ENCODE measurements at places on chromosomes 16 and 17.

DNA sequence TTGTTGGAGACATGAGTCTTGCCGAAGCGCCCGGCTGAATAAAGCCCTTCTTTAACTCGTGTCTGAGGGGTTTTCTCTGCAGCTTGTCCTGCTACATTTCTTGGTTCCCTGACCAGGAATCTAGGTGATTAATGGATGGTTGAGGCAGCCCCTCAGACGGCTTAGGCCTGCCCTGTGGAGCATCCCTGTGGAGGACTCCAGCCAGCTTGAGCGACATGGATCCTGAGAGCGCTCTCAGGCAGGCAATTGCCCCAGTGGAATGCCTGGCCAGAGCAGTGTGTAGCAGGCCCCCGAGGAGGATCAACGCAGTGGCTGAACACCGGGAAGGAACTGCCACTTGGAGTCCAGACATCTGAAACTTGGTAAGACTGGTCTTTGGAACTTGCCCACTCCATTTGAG lies 17.3 kb upstream of the ENDOV start:
- DNase-seq: no peak

DNA sequence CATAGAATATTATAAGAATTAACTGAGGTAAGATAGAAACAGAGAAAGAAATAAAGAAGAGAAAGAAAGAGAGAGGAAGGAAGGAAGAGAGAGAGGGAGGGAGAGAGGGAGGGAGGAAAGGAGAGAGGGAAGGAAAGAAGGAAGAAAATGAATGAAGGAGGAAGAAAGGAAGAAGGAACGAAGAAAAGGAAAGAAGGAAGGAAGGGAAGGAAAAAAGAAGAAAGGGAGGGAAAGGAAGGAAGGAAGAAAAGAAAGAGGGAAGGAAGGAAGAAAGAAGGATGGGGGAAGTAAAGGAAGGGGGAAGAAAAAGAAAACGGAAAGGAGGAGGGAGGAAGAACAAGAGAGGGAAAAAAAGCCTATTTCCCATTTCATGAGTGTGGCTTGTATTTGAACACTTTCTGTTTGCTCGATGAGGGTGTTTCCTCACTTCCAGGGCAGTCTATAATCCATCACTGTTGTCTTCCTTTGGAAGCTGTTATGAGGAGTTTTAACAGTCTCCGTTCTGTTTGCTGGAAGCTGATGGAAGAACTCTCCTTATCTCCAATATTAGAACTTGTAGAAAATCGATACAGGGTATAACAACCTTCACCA lies 402.4 kb downstream of the TMEM114 start:
- DNase-seq: no peak

GRCh38 chr17:60137731-60138130 lies 12.0 kb upstream of the CA4 start:
- no peak for DNase-seq

DNA sequence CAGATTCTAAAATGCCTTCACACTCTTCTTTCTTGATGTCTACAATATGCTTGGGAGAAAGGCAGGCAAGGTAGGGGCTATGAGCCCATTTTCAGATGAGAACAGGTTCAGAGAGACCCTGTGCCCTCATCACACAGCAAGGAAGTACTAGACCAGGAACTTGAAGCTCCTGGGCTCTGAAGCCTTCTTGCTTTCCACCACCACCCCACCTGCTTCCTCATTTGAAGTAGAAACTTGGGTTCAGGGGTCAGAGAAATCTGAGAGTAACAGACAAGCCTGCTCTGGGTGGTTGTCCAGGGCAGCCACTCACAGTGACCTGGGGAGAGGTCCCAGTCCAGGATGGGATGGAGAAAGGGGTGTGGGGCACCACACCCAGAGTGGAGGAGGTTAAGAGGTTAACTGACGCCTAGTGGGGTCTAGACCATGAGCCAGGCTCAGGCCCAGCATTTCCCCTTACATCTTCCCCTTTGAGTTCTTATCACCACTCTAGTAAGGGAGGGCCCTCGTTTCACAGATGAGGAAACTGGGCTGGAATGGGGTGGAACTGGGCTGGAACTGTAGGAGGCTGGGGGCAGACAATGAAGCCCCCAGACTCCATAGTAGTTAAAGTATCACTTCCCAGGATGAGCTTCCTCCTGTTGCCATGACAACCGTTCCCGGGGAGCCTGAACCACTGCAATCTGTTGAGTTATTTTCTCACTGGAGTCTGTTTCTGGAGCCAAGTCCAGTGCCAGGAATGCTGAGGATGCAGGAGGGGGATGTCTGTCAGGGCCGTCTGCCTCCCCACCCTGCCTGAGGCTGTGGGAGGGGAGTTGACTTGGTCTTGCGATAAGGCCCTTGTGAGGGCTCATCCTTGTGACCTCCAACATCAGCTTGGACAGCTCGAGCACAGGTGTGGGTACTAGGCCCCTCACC lies 16.2 kb upstream of the PHF12 start:
- DNase-seq: no peak

DNA sequence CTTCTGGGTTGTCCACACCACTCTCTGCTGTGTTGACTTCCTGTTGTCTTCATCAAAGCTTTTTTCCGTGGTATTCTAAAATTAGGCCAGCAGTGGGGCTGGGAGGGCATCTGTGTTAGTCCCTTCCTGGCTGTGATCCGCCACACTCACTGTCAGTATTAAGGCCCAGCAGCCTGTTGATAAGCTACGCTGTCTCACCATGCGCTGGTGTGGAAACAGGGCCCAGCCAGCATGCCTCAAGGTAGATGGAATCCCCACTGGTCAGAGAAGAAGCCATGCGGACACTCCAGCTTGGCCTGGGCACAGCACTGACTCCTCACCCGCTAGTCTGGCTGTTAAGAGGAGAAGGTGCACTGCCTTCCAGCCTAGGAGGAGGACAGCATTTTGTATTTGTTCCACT lies 11.4 kb downstream of the CDR2L start:
- no peak for DNase-seq

GRCh38 chr16:11752856-11753255 lies 10.2 kb upstream of the TXNDC11 start:
- DNase-seq: no peak

- no peak for DNase-seq
Observed at GRCh38 chr17:12656354-12656753, 9.3 kb upstream of the MYOCD start.

DNA sequence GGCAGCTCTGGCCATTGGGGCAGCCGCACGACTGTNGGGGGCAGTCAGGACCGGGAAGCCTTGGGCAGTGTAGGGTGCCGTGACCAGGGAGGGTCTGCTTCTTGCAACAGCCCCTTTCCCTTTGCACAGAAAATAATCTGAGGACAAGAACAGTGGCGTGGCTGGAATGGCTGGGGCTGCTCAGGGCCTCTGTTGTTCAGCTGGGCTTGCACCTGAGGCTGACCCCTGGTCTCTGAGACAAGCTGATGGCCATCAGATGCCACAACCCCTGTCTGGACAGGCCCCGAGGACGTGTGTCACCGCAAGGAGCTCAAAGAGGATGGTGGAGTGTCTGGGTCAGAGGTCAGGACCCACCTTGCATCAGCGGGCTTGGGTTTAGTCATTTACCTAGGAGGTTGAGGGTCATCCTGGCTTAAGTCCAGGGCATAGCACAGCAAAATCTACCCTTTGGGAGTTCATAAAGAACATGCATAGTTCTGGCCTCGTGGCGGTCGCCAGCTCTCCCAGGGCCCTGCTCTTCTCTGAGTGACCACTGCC lies 46.9 kb downstream of the METRNL start:
- no peak for DNase-seq

DNA sequence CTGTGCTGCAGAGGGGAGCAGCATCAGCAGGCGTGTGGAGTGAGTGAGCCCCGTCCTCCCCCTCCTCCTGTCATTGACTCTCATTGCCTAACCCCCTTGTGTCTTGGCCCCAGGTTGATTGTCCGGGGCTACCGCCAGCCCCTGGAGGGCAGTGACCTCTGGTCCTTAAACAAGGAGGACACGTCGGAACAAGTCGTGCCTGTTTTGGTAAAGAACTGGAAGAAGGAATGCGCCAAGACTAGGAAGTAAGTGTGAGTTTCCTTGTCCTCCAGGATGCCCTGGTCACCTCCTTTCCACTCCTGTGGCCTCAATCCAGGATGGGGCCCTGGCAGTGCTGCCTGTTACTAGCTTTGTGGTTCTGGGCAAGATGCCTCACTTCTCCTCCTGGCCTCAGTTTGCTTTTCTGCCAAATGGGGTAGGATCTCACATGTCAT lies 87.0 kb downstream of the ABCC1 start:
- no peak for DNase-seq

DNA sequence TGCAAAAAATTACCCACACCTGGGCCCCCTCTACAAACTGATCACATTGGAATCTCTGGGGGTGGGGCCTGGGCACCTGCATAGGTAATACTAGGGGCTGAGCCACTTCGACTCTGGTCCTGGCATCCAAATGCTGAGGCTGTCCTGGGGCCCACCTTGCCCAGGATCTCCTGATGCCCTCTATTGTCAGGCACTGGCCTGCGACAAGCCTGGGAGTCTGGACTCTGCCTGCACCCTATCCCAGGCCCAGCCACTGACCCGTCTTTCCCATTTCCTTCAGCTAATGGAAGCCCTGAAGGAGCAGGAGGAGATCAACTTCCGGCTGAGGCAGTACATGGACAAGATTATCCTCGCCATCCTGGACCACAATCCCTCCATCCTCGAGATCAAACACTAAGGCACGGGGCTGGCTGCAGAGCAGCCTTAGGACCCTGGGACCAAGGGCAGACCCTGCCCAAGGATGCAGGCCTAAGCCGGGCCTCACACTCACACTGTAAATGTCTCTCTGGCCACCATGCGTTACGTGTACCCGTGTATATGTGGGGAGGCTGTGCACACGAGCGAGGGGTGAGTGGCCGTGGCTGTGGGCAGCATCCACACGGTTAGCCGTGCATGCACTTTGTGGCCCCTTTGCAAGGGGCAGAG lies 140.0 kb downstream of the RAB11FIP4 start:
- no peak for DNase-seq

- DNase-seq: peak; percentile 98
Observed at GRCh38 chr17:48054238-48055185, 6.4 kb downstream of the NFE2L1 start.

DNA sequence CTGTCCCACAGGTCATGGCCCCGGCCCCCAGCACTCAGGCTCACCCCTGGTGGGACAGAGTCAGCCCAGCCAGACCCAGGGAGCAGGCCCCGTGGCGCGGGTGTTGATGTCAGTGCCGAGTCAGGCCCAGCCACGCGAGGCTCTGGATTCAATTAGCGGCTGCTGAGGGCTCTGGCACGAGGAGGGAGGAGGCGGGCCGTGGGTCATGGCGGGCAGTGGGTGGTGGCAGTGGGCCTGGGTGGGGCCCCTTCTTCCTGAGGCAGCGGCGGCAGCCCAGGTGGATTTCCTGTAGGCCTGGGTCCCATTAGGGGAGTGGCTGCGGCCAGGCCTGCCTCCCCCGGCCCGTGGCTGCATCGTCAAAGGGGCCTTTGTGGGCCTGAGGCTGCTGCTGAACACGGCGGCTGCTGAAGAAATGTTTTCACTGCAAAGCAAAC lies 12.9 kb downstream of the VASN start:
- DNase-seq: no peak

- no peak for DNase-seq
Observed at GRCh38 chr17:80883831-80884735, 107.6 kb upstream of the CHMP6 start.

GRCh38 chr17:72184805-72185204 lies 64.0 kb downstream of the SOX9 start:
- DNase-seq: peak; percentile 32

- DNase-seq: no peak
Observed at GRCh38 chr16:17001471-17001870, 469.3 kb downstream of the XYLT1 start.

DNA sequence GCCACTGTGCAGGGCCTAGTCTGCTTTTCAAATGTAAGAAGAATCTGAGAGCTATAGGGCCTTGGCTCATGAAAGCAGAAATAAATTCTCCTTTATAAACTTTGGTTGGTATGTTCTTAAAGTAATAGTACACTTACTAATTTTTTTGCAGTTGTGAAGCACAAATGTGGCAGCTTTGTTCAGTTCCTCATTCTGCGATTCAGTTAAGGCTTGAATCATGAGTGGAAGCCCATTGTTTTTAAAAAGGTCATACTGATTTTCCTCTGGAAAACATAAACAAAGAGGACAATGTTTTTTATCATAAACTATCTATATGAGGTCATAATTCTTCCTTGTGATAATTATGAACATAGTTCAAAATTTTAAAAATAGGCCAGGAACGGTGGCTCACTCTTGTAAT lies 23.6 kb upstream of the DYNC1LI2 start:
- DNase-seq: no peak

DNA sequence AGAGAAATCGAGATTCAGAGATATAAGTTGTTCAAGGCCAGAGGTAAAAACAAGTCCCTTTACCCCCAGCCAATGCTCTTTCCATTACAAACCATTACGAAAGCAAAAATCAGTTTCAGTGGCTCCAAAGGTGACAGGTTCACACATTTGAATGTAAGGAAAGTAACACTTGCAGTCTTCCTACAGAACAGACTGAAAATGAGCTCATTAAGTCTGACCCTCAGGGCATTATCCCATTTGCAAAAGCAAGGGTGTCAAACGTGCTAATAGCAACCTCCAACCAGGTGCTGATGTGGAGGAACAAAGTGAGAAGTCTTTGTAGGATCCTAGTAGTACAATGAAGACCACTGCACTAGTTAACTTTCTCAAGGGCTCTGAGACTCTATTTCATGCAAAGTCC lies 65.2 kb downstream of the XPO6 start:
- no peak for DNase-seq

DNA sequence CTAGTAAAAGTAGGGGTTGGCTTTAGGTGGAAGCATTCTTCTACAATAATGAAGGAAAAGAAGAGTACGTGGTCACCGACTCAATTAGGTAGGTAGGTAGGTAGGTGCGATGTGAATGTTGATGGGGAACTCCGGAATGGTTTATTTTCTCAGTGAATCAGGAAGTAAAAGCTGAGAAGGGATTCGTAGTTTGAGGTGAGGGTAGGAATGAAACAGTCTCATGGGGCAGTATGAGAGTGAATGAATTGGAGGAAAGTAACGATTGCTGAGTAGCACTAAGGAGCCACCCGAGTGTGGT lies 13.9 kb downstream of the PER1 start:
- DNase-seq: no peak

DNA sequence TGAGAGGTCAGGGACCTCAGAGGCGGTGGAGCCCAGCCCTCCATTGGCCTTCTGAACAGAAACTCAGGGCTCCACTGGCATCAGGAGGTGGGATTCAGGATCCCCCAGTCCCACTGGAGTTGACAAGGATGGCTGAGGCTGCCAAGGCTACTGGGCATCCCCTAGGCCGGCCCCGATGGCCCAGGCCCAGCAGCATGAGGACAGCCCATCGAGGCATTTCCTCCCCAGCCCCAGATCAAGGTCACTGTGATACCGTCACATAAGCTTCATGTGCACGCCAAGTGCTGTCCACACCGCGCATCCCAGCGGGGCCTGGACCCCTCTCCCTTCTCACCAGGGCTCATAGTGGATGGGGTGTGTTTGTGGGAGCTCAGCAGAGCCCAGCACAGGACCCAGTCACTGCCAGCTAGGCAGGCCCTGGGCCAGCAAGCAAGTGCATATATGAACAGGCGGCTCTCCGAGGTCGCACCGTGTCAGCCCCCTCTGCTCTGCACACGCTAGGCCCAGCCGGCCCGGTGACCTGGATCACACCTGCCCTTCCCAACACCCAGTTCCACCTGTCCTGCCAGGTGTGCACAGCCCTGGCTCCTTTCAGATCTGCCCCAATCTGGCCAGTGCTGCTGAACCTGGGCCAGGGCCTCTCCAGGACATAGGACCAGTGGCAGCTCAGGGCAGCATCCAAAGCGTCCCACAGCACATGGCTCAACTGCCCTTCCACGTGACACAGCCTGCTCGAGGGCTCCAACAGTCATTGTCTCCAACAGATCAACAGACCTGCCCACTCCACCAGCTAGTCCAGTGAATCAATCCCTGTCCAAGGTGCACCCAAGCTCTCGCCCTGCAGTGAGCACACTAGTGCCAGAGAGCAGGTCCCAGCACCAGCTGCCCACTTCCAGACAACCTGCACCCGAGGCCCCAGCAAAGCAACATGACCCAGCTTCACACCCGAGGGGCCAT lies 32.8 kb upstream of the RASD1 start:
- DNase-seq: no peak

Measured in choroid plexus epithelial cell (primary cell).